ENCODE measurements at places on chromosomes 16 and 17.

GRCh38 chr16:69106491-69107315 is 1.2 kb downstream of the HAS3 start:
- DNase-seq = no peak

DNA sequence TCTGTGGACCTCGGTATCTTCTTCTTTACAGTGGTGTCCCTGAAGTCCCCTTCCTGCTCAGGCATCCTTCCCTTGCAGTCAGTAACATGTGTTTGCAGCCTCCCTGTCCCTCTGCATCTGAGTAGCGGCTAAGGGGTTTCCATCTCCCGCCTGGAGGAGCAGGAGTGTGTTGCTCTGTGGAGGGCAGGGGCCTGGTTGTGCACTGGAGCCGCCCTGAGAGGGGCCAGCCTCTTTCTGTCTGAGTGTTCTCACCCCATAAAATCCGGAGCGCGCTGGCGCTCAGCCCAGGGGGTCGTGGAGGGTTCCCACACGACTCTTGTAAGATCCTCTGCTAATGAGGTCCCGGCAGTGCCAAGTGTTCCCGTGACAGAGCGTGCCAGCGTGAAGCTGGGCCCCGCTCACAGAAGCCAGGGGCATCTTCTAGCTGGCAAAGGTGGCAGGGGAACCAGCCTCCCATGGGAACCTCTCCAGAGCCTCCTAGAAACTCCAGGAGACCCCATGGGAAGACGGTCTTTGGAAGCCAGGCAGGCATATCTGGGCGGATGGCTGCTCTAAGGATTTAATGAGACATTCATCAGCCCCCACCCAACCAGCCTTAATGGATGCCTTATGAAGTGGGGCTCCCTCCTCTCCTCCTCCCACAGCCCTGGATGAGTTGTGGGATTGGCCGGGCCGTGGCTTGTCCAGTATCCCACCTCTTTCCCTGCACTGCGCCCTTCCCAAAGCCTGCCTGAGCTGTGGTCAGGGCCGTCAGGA is 91.4 kb upstream of the GSE1 start:
- DNase-seq = no peak

DNA sequence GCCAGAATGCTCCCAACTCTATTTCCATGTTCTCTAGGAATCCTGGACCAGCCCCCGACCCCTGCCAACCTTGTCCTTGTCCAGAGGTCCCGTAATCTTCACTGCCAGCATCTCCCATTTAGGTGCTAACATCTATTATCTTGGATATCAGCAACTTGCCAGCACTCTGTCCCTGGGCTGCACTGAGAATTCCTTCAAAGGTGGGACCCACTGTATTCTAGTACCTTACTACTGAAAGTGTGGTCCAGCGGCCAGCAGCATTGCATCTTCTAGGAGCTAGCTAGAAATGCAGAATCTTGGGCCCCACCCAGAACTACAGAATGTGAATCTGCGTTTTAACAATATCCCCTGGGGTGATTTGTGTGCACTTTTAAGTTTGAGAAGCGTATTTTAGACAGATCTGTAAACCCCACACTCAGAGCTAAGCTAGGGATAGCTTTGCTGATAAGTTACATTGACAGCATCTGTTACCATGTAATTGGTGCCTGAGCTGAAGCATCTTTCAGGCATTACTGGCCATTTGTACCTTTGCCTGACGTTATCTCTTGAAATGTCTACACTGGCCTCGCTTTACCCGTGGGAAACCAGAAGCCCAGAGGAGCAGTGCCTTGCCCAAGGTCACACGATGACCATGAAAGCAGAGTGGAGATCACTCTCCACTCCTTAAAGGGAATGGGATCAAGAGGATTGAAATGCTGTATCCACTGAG is 8.3 kb downstream of the ABAT start:
- DNase-seq = no peak

DNA sequence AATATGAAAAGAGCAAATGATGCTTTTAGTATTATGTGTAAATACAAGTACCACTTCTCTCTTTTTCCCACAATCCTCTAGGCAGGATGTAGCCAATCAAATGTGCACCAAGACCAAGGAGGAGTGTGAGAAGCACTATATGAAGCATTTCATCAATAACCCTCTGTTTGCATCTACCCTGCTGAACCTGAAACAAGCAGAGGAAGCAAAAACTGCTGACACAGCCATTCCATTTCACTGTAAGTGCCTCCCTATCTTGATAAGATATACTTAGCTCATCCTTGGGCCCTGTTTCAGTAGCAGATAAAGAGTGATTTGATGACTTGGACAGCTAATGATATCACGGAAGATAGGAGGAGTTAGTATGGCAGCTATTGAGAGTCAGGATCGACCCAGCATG is 33.7 kb downstream of the TADA2A start:
- no peak for DNase-seq

DNA sequence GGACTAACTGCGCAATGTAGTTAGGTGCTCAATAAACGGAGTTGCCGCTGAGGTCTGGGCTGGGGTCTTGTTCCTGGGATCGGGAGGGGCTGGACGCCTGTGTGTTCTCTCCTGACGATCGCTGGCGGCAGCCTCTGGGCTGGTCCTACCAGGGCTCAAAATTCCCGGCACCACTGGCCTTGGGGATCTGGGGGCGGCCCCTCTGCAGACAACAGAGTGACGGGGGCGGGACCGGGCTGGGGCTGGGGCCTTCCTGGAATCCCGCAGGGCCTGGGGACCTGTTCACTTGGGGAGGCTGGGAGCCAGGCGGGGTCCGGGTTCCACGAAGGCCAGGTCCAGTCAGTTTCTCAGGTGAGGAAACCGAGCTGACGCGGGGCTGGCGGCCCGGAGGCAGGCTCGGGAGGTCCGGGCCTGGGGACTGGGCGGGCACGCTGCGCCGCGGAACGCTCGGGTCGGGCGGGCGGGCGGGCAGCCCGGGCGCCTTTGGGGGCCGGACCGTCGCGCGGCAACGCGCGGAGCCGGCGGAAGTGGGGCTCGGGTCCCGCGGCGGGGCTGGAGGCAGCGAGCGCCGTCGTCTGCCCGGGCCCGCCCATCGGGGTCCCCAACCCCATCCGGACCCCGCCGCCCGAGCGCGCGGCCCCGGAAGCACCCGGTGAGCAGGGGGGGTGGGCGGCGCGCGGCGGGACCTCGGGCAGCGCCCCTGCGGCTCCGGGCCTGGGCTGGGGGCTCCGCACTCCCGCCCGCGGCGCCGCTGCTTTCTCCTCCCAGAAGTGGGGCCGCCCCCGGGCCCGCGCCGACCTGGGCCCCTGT is at the start of gene PIGQ:
PIGQ (plus strand) TSS at position 524 of the 810 bp plus-strand sequence. CDS start 4,107 bp downstream, outside the sequence.
- peak; percentile 49 for DNase-seq

DNA sequence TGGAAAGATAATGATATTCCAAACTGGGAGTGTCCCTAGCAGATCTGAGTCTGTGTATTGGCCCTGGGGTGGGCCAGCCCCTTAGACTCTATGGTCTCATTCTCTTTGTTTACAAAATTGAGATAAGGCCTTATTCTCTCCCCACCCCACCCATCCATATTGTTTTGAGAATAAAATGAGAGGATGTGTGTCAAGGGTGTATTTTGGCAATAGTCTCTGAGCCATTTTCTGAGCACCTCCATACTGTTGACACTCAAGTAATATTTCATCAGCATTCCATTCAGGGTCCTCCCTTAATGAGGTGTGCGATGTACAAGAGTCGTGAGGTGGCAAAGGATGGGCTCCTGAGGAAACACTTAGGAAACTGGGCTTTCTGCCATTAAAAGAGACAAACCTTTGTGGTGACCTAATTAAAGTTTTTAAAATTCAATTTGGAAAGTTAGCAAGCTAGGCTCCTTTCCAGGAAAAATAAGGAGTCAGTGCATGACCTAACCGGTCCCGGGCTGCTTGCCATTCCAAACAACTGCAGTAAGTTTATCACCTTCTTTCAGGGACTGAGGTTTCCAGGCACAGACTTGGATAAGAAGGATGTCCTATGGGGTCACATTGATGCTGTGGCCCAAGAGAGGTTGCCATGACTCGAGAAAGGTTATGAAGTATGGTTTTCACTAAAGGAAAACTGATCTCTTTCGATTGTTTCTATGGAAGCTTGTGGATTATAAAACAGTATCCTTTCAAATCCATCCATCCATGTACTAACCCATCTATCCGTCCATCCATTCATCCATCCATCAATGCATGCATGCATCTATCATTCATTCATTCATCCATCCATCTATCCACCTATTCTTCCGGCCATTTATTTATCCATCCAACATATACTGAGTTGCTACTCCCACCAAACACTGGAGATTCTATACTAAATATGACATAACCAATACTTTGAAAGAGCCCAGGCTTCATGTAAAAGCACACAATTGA is 443.3 kb downstream of the UTP18 start:
- DNase-seq = peak; percentile 8

GRCh38 chr17:58531661-58532554 is 17.5 kb upstream of the MTMR4 start:
- no peak for DNase-seq

DNA sequence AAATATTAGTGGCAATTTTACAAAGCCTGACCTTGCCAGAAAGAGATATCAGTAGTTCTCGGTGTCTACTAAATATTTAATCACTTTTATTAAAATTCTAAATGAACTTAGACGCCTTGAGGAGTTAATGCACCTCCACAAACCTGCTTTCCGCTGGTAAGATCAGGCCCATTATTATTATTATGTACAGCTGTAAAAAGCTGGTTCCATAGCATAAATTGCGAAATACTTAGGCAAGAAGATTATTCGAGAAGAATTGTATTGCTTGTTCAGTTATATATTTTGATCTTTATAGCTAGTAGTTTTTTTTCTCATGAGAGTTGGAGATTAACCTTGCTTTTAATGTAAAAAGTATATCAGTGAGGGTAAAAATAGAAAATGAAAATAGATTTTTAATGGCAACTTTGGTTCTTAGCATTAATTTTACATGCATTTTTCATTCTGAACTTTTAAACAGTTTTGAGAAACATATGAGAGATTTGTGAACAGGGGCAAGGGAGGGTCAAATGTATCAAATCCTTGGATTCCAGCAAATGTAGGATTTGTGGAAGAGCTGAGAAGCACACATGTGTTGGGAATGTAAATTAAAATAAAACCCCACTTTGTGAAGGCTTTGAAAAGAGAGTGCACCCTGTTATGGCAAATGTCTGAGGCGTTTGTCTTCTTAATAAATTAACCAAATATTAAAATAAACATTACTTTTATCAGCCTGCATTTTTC is 250.4 kb upstream of the TBX2 start:
- no peak for DNase-seq

DNA sequence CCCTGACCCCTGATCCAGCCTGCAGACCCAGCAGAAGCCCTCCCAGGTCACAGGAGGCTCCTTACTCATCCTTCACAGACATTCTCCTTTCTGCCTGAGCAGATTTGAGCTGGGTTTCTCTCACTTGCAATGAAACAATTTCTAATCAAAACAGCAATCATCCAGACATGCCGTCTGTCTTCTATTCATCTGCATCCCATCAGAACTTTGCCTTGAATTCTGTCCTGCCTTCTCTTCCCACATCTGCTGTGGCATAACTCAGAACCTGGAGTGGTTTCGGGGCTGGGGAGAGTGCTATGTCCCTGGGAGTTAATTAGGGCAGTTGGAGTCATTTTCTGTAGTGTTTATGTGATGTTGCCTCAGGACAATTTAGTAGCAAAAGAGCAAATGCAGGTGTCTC is 278.6 kb downstream of the CBLN1 start:
- no peak for DNase-seq
